Kasumi-1 (cell line): ENCODE measurements at places on chromosomes 3 and 15.

DNA sequence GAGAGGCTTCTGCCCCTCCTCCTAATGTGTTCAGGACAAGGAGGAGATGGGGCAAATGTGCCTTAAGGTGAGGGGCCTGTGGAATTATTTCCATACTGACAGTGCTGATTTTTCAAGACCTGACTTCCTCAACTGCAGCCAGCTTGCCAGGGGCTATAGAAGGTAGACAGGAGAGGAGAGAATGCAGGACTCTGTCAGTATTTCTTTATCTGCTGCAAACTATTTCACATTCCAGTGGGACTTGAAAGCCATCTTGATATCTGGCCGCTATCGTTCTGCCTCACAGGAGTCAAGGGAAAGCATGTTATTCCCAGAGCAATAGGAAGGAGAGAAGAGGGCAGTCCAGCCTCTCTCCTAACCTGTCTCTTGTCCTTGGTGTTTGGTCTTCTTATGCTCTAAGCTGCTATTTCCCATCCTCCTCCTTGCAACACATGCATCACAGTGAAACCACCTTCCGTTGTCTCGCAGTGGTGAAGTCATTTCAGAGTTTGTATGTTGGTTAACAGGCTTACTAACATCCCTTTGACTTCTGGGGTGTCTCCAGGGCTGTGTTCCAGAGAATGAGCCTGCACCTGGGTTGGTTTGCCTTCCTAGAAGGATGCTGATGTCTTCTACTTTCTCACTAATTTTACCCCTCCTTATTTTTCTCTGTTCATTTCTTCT, 95.1 kb upstream of the MRPS22 start:
- DNase-seq = no peak

GRCh38 chr3:157220211-157220610, 60.3 kb upstream of the CCNL1 start:
- DNase-seq = no peak

DNA sequence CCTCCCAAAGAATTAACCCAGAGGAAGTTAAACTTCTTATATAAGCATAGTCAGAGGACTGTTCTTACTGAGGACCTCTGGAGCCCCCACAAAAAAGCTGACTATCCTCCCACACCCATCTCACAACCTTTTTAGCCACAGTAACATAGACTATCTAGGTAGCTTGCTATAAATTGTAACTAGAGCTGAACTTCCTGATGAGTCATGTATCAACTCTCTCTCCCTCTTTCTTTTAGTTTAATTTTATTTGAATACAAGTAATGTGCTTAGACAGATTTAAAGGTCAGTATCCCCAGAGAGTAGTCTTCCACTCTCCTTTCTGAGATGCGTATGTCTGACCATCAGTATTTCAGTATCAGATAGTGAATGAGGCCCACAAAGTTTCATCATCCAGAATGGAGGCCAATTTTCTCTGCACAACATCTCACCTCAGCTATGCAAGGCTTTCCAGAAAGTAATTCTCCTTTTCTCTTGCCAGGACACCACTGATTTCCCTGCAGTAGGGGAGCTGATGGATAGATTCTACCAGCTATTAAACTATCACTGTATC, 104.0 kb upstream of the MYRIP start:
- no peak for DNase-seq

GRCh38 chr3:126439968-126440708, 35.6 kb downstream of the ZXDC start:
- no peak for DNase-seq

DNA sequence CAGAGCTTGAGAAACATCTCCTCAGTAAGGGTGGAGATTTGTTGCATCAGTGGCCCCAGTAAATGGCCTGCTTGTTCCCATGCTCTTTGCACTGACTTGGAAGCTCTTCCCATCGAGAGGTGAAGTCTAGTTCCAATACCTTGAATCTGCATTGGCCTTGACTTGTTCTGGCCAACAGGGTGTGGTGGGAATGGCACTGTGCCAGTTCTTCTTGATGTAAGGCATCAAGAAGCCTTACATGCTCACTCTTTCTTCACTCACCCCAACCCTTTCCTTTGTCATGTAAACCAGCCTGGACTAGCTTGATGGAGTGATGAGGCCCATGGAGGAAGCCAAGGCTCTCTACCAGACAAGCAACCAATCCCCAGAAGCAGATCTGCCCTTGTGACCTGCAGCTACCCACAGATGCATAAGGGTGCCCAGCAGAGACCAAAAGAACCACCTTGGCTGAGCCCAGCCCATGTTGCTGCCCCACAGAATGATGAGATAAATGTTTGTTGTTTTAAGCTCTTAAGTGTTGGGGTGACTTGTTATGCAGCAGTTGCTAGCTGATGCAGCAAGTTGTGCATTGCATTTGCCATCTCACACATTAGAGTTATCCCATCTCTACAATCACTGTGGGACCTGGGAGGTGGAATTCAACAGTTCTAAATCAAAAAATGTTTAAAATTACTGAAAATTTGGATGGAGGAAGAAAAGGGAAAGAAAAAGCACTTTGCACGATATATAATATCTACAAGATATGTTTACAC, 11.1 kb upstream of the MGLL start:
- no peak for DNase-seq

DNA sequence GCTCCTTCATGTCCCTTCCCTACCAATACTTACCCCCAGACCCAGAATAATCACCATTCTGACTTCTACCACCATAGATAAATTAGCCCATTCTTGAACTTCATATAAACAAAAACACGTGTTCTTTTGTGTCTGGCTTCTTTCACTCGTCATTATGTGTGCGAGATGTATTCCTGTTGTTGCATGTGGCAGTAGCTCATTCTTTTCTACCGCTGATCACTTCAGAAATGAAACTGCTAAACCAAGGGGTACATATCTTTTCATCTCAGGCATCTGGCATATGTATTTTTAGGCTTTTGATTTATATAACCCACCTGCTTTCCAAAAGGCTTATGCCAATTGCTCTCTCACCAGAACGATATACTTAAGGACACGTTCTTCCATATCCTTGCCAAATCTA, 13.8 kb upstream of the SCG3 start:
- DNase-seq = no peak

DNA sequence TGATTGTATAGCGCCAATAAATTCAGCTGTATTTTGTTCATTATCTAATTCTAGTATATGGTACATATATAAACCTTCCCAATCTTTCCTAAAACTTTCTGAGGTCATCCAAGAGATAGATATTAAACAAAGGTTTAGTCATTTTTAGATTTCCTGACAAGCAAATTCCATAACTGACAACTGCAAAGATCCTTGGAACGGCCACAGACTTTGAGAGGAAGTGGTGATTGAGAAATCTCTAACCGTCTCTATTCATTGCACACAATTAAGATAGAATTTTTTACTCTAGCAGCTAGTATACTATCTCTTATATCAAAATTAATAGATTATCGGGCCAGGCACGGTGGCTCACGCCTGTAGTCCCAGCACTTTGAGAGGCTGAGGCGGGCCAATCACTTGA, 4.7 kb downstream of the CSNK1G1 start:
- no peak for DNase-seq

DNA sequence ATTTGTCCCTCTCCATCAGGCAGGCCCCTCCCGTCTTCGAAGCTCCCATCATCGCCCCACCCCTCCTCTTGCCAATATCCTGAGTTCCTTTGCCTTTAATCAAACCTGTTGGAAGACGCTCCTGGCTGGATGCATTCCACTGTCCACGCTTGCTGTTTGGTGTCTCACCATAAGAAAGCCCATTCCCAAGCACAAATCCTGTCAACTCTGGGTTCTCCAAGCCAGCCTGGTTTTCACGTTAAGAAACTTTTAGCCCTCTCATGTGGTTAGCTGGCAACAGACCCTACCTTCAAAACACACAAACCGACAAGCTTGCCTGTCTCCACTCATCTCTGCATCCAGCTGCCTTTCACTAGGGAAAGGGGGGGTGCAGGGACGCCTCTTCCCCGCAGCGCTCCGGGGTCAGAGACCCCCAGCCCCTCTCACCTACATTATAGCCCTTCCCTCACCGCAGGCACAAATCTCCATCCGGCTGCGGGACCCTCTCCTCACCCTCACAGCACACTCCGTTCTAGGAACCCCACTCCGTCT, 1.1 kb downstream of the GORASP1 start:
- DNase-seq = no peak

- DNase-seq = peak; percentile 86
Observed at GRCh38 chr3:39208463-39209055, 16.2 kb upstream of the XIRP1 start.

- DNase-seq = no peak
Observed at GRCh38 chr3:194801461-194802432, 116.1 kb downstream of the FAM43A start.

DNA sequence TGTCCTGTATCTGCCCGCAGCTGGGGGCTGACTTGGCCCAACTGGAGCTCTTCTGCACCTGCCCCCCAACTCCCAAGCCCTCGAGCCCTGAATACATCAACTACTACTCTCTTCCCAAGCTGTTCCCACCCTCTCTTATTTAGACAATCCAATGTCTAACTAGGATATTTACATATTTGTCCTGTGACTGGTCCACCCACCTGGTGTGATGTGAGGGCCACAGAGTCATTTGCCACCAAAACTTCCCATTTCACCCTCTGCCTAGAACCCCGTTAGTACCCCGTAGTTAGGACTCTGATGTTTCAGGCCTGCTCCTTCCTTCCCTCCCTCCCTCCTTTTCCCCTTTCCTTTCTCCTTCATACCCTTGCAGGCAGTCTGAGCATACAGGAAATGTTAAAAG, 6.4 kb downstream of the CPLX3 start:
- DNase-seq = no peak

GRCh38 chr3:136404056-136404455, 153.9 kb downstream of the PCCB start:
- DNase-seq = no peak

DNA sequence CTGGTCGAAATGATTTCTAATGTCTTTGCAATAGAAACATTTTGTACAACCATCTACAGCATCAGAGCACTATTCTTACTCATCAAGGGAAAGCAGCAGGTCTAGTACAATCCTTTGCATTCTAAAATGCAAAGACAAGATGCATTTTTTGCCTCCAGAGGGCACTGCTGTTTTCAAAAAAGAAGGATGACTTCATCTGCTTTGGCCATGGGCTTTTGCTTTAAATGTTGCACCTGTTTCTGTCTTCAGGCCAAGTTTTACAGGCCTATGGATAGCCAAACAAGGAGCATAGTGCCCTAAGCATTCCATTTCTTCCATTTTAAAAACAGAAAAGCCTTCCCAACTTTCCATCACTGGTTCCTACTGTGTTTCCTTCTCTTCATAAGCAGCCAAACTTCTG, 3.4 kb downstream of the PARP9 start:
- DNase-seq = peak; percentile 76

DNA sequence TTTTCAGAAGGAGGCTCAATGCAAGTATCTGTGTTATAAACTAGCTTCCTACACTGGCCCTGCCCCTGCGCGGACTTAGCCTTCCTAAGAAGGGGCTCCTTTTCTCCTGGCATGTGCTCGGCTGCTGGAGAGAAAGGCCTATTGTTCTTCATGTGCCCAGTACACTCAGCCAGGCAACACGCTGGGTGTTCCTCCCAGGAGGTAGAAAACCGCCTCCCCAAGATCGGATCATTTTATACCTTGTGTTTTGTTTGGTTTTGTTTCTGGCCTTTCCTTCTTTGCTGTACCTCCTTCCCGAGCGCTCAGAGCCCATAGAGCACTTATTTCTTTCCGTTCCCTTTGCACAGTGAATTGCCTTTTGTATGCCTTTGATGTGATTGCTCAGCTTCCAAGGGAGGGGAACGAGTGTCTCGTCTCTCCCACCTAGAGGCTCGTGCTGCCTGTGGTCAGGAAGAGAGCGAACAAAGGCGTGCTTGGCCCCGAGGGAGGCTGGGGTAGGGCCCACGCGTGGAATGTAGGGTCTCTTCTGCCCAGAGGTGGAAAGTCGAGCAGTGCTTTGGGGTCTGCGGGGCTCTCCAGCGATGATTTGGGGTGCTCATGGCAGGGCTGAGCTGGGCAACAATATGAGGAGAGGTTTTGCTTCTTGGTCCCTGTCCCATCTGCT, 30.0 kb downstream of the CCNL1 start:
- no peak for DNase-seq

- DNase-seq = no peak
Observed at GRCh38 chr3:170506556-170506955, 79.3 kb downstream of the SLC7A14 start.

- DNase-seq = no peak
Observed at GRCh38 chr15:72827226-72827625, 43.7 kb upstream of the ADPGK start.

GRCh38 chr3:71491154-71491752, 92.3 kb downstream of the FOXP1 start:
- no peak for DNase-seq

DNA sequence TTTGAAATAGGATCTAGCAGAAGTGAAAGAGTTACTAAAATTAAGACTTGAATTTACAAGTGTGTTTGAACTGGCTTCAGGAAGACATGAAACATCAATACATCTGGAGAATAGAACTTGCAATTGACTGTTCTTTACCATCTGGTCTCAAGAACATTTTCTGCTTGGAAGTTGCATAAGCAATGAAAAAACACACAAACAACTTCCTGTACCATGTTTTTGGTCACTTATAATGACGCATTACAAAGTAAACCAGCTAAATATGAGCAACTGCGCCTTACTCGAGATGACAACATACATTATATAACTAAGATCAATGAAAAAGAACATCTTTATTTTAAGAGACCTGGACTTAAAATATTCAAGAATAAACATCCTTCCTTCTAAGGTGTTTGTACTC, 112.5 kb downstream of the TIGIT start:
- no peak for DNase-seq

DNA sequence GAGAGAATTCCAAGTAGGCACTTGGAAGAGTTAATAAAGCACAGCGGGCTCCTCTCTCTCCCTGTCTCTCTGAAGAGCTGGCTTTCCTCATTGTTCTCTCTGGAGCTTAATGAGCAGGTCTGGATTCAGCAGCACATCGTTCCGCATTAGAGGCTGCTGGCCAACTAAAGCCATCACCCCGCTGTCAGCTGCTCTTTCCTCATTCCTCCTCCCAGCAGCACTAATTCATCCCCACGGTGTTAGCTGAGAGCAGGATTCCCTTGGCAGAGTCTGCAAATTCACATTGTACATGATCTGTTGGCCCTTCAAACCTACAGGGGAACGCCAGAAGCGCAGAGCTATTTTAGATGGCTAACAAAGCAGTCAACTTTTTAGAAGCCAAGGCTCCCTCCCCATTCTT, 44.2 kb downstream of the SGO1 start:
- no peak for DNase-seq

DNA sequence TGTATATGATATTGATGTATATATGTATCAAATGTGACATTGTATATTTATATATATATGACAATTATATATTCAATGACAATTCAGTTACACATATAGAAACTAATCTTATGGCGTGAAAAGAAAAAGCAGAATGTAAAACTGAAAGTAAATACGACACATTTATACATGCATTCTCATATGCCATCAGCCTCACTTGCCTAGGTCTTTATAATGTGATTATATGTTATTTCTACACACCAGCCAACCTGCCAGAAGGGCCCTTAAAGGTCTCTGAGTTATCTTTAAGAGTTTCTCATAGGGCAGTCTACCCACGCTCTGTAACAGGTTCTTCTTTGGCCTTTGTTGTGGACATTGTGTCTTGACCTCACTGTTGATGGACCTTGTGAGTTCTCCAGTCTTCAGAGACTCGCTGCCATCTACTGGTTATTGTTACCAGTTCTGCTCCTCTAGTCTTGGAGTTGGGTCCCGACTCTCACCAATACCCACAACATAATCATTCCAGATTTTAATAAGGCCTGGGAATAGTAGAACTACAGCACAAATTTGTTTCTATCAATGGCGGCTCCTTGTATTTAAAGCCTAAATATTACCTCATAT, 371.5 kb upstream of the GOLIM4 start:
- DNase-seq = peak; percentile 32
